ENCODE measurements at places on chromosomes 13 and 19.

DNA sequence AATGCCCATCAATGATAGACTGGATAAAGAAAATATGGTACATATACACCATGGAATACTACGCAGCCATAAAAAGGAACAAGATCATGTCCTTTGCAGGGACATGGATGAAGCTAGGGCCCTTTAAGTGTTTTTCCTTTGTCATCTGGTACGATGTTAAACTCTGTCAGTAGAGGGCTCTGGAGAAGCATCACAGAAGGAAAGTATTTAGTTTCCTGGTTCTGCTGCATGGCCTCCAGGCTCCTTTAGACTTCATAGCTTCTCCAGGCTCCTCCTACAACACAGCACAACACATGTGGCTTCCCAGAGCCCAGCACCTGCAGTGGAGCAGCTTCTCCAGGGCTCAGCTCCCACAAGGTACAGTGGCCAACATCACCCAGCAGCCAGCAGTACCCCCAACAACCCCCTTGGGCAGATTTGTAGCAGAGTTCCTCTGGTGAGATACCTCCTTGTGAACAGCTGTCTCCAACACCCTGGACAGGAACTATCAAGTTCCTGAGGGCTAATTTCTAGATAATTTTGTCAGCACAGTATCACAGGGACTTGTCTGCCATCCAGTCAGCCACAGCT, 63.4 kb downstream of the KCTD12 start:
- peak; percentile 51 for DNase-seq

- DNase-seq, result no peak
These were observed 19.2 kb upstream of the RCBTB1 start for GRCh38 chr13:49604570-49604969.

GRCh38 chr19:29886586-29886985, 55.5 kb upstream of the URI1 start:
- DNase-seq, result no peak

DNA sequence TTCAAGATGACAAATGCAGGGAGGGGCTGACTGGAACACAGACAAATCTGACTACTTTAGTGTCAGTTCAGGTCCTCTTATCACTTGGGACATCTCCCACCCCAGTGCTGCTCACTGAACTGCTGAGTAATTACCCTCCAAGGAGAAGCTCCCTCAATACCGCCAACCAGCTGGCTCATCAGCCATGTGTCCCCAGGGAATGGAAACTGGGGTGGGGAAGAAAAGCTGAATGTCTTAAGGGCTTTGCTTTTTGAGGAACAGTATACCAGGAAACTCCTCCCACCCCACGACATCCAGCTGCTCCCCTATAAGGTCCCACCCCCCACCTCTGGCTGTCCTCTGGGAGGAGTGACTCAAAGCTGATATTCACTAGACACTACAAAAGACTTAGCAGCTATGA, 2.0 kb downstream of the ZNF823 start:
- DNase-seq, result peak; percentile 18

DNA sequence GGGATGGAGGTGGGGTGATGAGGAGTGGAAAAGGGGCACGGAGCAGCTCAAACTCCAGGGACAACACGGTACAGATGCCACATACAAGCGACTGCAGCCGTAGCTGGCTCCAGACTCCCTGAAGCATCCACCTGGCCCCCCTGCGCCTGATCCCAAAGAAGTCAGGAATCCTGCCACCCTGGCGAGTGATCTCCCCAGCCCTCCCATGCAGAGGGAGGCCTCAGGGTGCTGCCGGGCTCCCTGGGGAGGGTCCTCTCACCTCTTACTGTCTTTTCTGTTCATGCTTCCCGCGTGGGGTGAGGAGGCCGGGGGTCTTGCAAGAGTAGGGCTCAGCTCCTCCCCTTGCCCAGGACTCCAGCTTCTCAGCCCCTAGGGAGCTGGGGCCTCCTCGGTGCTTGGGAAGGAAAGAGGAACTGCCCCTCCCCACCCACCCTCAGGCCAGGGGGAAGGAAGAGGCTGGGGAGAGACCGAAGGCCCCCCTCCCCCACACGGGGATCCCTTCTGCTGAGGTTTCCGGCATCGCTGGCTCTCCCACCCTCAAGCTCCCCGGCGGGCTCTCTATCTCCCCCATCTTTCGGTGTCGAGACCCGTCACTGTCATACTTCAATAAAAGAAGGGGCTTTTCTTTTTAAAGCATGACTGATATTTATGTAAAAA, at the start of gene RASGRP4:
Gene RASGRP4, minus strand, starts transcription at position 410 of the 657 bp plus-strand sequence. Its CDS starts 128 bp downstream, at position 282.
- no peak for DNase-seq

GRCh38 chr19:36152352-36153091, at the start of gene COX7A1:
Gene COX7A1 (minus strand): TSS chr19:36152447. CDS start chr19:36152407, 40 bp downstream.
- no peak for DNase-seq

DNA sequence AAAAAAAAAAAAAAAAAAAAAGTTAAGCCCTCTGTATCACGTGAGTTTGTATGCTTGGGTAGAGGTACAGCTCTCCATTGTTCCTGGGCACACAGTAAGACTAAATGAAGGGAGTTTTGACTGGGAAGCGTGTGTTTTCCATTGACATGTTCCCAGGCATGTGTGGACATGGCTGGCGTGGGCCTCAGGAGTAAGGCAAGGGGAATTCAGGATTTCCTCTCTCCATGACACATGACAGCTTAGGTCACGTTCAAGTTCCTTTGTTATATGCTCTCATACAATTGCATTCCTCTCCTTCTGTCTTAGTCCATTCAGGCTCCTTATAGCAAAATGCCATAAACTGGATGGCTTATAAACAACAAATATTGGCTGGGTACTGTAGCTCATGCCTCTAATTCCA, 17.1 kb upstream of the MAP3K10 start:
- DNase-seq, result no peak

GRCh38 chr13:73325723-73326558, 267.1 kb downstream of the KLF5 start:
- DNase-seq, result peak; percentile 6

- DNase-seq, result no peak
These were observed 4.6 kb downstream of the RBM26 start for GRCh38 chr13:79401259-79402070.

GRCh38 chr19:51460164-51460992, 2.1 kb upstream of the SIGLEC8 start:
- DNase-seq, result no peak

DNA sequence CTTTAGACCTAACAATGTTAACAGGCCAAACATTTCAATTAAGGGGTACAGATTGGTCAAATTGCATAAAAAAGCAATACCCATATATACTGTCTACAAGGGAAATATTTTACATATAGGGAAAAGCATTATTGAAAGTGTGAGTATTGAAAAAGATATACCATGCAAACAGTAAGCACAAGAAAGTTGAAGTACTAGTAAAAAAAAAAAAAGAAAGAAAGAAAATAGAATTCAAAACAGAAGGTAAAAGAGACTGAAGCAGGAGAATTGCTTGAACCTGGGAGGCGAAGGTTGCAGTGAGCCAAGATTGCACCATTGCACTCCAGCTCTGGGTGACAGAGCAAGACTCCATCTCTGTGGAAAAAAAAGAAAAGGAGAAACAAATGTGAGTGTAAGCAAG, 5.3 kb upstream of the TEX101 start:
- no peak for DNase-seq

DNA sequence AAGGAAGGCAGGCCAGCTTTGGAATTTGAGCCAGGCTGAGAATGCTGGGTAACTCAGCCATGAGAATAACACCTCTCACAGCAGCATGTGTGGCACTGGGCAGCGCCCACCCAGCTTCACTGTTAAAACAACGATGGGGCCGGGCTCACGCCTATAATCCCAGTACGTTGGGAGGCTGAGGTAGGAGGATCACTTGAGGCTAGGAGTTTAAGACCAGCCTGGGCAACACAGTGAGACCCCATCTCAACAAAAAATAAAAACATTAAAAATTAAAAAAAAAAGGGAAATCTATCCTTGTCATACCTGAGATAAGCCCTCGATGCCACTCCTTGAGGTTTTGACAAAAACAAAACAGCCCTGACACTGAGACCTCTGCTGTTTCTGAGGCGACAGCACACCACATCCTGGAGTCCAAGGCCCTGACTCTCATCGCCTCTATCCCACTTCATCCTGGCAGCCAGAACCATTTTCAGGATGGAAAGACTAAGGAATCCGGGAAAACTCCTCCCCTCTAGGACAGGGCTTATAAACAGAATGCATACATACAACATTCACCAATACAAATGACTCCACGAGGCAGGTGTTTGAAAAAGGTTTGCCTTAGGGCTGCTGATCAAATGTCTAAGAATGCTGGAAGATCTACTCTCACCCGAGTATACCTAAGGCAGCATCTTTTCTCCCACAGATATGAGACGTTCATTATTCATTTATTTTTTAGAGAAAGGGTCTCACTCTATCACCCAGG, 22.6 kb upstream of the TIMM44 start:
- DNase-seq, result no peak

GRCh38 chr19:47210689-47211316, 20.2 kb downstream of the BBC3 start:
- DNase-seq, result peak; percentile 86

GRCh38 chr19:49331616-49332055, 3.6 kb upstream of the CD37 start:
- peak; percentile 76 for DNase-seq

- peak; percentile 51 for DNase-seq
These were observed 1.4 kb downstream of the GRIN3B start for GRCh38 chr19:1001538-1002166.

DNA sequence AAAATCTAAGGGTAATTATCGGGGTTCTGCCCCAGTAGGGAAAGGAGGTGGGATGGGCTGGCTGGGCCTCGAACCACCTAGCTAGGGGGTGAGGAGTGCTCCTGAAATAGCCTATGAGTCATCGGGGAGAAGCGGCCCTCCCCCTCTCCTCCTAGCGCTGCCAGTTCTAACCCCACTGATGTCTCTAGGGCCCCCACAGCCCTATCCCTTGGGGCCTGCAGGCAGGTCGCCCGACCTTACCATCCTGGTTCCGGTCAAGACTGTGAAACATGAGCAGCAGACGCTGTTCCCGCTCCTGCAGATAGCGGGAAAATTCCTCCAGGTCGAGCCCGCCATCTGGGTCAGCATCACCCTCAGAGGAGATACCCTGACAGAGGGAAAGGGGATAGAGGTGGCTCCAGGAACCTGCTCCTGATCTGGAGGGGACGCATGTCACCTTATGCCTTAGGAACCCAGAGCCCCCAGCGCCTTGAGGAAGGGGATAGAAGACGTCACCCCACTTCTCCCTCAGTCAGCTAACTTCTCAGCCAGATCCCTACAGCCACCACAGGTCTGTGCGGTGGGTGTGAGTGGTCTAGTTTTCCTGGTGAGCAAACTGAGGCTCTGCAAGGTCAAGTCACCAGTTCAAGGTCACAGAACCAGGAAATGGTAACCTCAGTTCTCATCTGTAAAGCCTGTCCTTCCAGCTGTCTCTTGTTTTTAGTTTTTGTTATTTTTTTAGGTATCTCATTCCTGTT, 1.5 kb downstream of the SLC25A23 start:
- no peak for DNase-seq

DNA sequence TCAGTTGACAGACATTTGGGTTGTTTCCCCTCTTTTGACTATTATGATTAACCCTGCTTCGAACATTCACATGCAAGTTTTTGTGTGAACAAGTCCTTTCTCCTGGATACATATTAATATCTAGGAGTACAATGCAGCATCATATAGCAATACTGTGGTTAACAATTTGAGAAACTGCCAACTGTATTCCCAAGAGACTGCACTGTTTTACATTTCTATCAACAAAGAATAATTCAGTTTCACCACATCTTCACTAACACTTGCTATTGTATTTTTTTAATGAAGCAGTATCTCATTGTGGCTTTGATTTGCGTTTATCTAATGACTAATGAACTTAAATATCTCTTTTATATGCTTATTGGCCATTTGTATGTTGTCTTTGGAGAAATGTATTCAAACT, 184.6 kb upstream of the NBEA start:
- DNase-seq, result no peak

DNA sequence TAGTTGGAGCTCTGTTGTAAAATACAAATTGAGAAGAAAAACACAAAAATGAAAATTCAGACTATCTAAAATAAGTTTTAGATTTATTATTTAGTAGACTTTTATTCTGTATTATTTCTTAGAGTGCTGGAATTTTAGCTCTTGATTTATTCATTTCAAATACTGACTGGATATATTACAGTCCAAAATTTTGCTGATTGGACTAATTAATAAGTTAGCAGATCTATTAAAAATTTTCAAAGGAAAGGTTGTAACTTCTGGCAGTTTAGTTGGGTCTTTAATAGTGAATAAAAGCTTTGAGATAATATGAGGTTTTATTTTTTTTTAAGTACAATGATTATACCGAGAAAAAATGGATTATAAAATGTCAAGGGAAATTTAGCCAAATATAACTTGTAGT, 1224.9 kb upstream of the SPRY2 start:
- DNase-seq, result no peak

DNA sequence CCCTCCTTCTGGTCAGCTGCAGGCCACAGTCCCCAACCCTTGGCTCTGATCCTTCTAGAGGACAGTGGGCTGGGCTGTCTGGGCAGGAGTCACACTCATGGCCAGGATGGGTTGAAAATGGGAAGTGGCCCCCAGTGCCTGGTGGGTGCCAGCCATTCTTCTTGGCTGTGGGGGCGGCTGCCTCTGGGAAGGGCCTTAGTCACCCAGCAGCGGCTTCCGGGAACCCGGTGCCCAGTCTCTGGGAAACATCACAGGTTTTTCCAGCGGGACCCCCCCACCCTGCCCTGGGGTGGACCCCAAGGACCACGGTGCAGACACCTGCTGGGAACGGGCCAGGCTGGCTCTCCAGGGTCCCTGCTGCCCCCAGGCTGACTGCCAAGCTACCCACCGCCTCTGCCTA, 27.3 kb upstream of the SLC7A10 start:
- no peak for DNase-seq

GRCh38 chr19:18735324-18735723, 51.8 kb downstream of the CRTC1 start:
- no peak for DNase-seq

- no peak for DNase-seq
These were observed 1.5 kb upstream of the IGSF23 start for GRCh38 chr19:44611812-44612295.

GRCh38 chr13:21483748-21484147, 24.6 kb upstream of the ZDHHC20 start:
- DNase-seq, result no peak

DNA sequence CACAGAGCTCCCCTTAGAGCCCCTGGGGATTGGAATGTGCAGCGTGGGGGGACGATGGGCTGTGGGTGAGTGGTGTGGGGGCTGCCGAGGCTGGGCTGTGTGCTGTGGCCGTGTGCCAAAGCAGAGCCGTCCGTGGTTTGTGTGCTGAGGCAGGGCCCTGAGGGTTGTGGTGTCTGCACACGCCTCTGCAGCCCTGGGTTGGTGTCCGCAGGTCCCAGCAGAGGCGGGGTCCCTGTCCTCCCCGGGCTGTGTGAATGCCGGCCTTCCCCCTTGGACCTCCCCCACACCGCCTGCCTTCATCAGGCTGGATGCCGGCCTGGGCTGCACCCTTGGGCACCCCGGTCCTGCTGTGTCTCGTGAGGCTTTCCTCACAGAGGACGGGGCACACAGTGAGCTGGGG, 26.1 kb downstream of the DOT1L start:
- DNase-seq, result no peak

DNA sequence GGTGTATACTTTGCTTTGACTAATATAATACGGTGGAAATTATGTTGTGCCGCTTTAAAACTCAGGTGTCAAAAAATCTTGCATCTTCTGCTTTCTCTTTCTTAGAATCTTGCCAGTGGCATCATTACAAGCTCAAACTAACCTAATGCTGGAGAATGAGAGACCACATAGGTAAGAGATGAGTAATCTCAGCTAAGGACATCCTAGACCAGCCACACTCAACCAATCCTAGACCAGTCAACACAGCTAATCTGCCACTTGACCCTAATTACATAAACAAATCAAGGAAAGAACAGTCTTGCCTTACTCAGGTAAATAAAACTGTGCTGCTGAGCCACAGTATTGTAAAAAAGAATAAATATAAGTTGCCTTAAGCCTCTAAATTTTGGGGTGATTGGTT, 1323.9 kb upstream of the SPRY2 start:
- no peak for DNase-seq

All from MCF 10A (cell line).